ENCODE measurements at places on chromosomes 7 and 10.

DNA sequence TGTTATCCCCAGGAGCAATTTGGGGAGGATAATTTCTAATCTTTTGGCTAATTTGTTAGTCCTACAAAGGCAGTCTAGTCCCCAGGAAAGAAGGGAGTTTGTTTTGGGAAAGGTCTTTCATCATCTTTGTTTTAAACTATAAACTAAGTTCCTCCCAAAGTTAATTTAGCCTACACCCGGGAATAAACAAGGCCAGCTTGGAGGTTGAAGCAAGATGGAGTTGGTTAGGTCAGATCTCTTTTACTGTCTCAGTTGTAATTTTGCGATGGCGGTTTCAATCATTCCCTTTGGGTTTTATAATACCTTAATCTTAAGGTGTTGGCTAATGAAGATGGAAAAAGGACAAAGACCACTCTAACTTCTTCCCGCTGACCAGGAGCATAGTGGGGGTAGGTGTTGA, 166.4 kb upstream of the NAMPT start:
- no peak for DNase-seq

DNA sequence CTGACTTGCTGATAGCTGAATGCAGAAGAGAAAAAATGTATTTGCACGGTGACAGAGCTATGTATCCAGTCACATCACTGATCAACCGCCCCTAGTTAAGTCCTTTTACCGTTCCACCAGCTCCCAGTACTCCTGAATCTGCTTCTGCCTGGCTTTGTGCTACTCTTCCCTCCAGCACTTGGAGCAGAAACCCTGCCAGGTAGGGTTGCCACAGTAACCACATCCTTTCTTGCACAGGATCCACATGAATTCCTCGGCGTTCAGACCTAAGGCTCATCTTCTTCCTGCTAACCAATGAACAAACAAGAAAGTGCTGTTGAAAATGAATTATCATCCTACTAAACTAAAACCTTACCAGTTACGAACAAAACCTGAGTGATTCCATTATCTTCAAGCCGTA, 52.0 kb upstream of the KCTD7 start:
- no peak for DNase-seq

- no peak for DNase-seq
Observed at GRCh38 chr7:149245244-149245643, 5.8 kb downstream of the ZNF212 start.

GRCh38 chr10:78170026-78170475, 136.4 kb downstream of the RPS24 start:
- DNase-seq = no peak

- no peak for DNase-seq
Observed at GRCh38 chr10:4947635-4948596, 15.3 kb upstream of the AKR1C1 start.

DNA sequence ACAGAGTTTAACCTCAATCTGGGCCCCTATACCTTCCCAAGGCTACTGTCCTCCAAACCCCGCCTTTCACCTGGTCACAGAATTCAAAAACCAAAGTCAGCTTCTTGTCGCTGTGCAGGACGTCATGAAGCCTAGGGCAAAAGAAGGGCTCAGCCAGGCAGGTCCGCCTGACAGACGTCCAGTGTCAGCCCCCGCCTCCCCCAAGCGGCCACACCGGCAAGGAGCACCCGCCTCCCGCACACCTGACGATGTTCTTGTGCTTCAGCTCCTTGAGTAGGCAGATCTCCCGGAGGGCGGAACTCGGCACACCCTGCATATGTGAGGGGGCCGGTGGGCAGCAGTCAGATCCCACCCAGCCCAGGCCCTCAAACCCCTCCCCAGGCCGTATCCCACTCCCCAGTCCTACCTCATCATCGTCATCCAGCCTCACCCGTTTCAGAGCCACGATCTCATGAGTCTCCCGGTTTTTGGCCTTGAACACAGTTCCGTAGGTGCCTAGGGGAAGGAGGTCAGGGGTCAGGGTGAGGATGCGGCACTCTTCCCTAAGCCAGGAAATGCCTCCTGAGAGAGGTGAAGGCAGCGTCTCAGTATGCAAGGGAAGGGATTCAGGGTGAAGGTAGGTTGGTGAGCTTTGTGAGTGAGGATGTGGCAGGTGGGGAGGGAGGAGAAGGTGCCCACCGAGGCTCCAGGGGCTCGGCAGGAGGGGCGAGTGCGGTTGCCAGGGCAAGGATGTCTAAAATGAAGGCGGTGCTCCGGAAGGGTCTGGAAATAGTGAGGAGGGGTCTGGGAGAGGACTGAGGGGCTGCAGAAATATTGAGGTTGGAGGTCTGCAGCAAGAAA, 811 bp downstream of the CDK5 start:
- DNase-seq = no peak

DNA sequence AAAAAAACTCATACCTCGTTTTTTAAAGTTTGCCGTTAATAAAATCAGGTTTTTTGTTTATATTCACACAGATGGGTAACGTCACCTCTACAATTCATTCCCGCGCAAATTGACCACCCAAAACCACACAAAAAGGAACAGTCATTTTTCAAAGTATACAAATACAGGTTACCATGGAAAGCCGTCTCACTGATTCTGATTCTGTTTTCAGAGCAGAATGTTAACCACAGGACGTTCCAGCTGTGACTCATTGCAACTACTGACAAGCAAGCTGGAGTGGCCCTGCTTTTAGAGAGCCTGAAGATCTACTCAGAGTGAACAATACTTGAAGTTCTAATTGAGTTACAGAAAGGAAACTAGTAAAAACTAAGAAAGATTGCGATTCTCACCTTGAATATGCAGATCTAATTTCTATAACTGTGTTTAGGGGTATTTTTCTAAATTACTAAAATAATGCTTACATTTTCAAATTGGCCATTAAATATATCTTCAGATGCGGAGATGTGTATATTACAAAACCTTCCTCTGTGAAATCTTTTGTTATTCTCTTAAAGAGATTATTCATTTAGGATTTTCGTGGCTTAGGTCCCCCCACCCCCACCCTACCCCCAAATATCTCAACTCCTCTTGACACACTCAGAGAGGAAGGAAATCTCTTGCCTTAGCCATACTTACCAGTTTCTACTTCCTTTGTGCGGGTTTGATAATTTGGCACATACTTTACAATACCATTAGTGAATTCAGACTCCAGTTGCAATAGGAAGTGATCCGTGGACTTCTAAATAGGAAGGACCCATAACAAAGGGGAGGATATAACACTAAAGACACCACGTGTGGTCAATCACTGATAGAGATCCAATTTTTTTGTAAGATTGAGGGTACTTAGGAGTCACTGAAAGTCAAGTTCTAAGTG, 106.0 kb downstream of the CUBN start:
- no peak for DNase-seq

DNA sequence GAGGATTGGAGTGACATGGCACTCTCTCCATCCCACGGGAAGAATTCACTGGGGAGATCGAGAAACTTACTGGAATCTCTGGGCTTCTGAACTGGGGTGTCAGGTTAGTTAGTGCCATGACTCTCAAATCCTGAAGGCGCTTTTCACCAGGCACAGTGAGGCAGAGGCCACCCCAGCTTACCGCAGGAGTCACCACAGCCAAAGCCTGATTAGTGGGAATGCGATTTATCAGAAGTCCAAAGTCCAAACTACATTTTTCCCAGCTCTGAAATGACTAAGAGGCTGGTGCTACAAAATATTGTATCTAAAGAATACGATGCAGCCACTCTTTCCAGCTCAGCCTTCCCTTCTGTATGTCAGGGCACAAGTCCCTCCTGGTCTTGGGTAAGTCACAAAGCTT, 334.8 kb upstream of the SHH start:
- no peak for DNase-seq

DNA sequence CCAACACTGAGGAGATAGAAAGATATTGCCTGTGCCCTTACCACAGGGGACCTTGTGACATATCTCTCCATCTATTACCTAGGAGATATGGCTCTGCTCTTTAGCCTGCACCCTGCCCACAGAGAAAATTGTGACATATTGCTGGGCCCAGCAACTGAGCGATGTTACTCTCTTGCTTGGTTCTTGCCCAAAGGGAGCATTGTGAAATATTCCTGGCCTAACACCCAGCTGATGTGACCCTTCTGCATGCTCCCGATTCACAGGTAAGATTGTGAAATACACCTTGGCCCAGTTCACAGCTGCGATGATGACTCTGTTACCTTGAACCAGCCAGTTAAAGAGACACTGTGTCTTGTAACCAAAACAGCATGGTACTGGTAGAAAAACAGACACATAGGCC, 37.2 kb upstream of the ZNF107 start:
- no peak for DNase-seq

Data from left renal cortex interstitium (tissue), 4 donors.